ENCODE measurements at places on chromosomes 4 and X.

- peak; percentile 6 for DNase-seq
These were observed 124.4 kb downstream of the RELL1 start for GRCh38 chr4:37561803-37562207.

- DNase-seq: no peak
These were observed 11.2 kb upstream of the ZCCHC13 start for GRCh38 chrX:74292808-74293123.

- no peak for DNase-seq
These were observed 36.0 kb downstream of the ARHGAP6 start for GRCh38 chrX:11629593-11630211.

DNA sequence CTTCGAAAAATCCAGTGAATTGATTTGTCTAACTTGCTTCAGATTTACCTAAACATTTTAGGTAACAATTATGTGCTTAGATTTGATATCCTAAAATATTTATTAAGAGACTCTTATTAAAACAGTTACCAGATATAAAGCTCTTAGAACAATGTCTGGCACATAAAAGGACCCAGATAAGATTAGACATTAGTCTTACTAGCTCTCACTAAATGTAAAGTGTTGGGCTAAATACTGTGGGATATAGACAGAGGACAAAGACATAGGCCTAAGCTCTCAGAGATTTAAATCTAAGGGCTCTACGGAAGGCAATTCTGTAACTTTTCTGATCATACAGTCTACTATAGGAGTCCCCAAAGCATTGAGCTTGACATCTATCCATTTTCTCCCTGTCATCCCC, 94.4 kb upstream of the TRPC3 start:
- DNase-seq: no peak

DNA sequence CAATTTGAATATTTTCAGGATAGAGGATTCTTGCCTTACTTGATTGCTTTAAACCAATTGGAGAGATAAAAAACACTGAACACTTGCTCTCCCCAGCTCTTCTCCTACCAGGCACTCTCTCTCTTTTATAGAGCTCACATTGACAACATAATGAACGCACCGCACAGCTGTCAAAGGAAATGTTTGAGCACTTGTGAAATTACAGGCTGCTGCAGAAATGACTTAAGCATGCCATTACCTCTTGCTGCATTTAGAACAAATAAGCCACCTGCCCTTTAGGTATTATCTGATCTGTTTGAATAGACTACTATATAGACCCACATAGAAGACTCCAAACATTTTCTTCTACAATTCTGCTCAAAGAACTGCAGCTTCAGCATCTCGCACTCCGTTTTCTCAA, 227.7 kb downstream of the C4orf33 start:
- peak; percentile 81 for DNase-seq

- no peak for DNase-seq
These were observed 95.1 kb downstream of the MAD2L1 start for GRCh38 chr4:119971431-119972084.

DNA sequence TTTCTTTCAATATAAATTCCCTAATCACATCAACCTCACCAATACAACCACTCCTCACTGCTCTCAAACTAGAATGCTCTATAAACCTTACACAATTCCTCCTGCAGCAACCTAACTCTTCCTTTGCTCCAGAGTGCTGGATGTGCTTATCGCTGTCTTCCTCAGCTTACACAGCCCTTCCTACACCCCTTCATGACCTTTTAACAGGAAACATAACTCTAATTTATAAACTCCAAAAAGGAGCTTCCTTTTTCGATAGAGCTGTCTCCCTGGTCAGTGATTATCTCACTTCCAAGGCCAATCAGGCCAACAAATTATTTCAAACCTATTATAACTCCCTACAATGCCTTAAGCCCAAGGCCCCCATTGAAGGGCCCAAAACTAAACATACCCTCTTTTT, 78.8 kb downstream of the COQ2 start:
- no peak for DNase-seq
